ENCODE measurements at places on chromosomes 2 and 18.
A peak's percentile ranks its signal among the peaks of the same experiment; 100 is the strongest.

DNA sequence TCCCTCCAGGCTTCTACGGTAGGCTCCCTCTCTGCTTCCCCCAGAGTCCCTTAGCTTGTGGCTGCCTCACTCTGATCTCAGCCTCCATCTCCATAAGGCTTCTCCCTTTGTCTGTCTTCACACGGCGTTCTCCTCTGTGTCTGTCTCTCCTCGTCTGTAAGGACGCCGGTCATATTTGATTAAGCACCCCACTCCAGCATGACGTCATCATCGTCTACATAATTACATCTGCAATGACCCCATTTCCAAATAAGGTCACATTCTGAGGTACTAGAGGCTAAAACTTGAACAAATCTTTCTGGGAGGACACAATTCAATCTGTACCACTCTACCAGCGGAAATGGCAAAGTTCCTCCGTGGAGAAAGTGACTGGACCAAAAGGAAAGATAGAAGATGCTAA, 8.3 kb upstream of the COL6A3 start:
- no peak for DNase-seq

GRCh38 chr18:48843162-48843561, 107.6 kb downstream of the SMAD7 start:
- DNase-seq = no peak

DNA sequence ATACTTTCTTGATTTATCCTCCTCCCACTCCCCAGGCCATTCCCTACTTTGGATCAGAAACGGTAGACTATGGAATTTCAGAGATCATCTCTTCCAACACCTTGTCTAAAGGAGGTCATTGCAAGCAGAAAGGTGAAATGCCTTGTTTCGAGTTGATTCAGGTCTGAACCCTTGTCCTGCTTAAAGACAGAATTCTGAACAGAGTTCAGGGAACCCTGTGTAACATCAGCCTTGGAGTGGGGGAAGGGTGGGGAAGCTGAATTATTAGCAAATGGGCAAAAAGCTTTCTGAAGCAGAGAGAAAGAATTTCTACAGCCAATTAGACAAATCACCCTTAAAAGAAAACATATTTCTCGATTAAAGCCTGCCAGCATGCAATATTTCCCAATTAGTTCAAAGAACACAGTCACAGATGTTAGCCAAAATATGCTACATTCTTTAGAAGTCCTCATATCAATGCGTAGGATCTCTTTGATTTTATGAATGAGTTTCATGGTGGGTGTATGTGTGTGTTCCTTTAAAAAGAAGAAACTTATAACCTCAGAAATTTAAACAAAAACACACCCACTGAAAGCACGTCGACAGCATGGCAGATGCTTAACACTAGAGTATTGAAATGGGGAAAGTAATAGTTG, 353.1 kb downstream of the RND3 start:
- DNase-seq = no peak

DNA sequence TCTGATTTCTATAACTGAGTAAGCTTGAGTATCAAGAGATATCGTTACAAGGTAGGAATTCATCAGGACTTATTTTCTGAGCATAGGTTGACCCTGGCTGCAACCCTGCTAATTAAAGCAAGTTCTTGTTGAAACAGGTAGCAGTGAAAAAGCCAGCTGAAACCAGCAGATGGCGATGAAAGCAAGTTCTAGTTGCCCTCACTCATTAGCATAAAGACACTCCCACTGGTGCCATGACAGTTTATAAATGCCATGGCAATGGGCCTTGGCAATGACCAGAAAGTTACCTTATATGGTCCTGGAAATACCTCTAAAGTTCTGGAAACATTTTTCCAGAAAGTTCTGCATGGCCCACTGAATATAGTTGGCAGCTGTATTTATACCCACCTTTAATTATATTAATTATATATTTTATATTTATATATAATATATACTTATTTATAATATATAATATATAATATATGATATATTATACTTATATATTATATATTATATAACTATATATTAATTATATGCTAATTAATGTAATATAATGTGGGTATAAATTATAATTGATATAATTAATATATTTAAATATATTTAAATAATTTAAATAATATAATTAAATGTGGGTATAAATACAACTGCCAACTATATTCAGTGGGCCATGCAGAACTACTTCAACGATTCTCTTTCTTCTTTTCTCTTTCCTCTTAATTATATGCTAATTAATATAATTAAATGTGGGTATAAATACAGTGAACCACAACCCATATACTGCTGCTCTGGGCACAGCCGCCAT, 188.0 kb downstream of the CDH7 start:
- DNase-seq = peak; percentile 14

DNA sequence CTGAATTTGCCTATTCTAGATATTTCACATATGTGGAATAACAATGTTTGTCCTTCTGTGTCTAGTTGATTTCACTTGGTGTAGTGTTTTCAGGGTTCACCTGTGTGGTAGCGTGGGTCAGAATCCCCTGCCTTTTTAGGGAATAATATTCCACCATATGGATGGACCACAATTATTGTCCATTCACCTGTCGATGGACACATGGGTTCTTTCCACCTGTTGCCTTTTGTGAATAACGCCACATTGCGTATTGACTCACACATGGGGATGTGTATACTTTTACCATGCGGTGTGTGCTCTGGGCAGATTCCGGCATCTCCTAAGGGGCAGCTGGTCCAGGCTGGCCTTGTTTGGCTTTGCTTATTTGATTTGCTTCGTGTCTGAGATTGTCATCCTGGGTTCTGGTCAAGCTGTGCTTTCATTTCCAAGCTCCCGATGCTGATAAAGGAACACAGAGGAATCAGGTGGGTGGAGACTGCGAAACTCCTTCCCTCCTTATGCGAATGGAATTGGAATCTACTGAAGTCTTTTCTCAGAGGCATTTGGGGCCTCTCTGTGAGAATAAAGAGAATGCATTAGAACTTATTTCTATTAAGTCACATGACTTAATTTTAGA, 18.9 kb upstream of the ALLC start:
- DNase-seq = no peak

GRCh38 chr2:23360571-23361125, 24.3 kb upstream of the KLHL29 start:
- no peak for DNase-seq

- peak; percentile 16 for DNase-seq
Measured at GRCh38 chr2:112884869-112885505, 26.0 kb upstream of the IL37 start.

- DNase-seq = no peak
Measured at GRCh38 chr2:188450732-188451483, 159.2 kb downstream of the GULP1 start.

Measured in Caki2 (cell line).